ENCODE measurements at places on chromosomes 2 and 18.

- no peak for DNase-seq
Observed at GRCh38 chr2:159091976-159092375, 123.5 kb downstream of the TANC1 start.

- DNase-seq = no peak
Observed at GRCh38 chr2:209441541-209441940, 17.7 kb downstream of the MAP2 start.

- no peak for DNase-seq
Observed at GRCh38 chr2:925309-925708, 25.3 kb upstream of the SNTG2 start.

GRCh38 chr2:8983571-8983970 is 19.9 kb downstream of the MBOAT2 start:
- DNase-seq = no peak

DNA sequence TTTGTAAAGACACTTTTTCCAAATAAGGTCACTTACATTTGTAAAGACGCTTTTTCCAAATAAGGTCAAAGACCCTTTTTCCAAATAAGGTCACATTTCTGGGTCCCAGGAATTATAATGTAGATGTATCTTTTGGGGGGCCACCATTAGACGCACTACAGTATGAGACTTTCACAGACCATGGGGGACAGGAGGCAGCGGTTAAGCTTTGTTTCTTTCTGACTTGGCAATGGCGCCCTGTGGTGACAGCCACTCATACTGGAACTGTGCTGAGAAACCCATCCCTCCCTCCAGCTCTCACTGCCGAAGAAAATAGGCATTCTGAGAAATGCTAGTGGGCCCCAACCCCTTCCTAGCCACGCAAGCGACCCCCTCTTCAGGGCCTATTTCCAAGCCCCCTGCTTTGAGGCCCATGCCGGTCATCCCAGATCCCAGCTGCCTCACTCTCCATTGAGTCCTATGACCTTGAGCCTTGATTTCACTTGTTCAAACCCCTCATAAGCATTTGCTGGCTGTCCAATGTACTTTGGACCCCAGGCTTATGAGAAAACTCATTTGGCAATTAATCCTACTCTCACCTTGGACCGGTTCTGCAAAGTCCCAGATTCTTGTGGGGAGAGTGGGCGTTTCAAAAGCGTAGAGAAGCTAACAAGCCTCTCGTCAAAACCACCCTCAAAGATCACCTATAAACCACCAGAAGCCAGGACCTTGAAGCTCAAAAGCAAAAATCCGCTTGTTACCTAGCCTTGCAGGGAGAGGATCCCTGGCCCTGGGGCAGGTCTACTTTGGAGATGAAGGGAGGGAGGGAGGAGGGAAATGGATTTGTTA is 11.3 kb upstream of the SPATA3 start:
- no peak for DNase-seq

DNA sequence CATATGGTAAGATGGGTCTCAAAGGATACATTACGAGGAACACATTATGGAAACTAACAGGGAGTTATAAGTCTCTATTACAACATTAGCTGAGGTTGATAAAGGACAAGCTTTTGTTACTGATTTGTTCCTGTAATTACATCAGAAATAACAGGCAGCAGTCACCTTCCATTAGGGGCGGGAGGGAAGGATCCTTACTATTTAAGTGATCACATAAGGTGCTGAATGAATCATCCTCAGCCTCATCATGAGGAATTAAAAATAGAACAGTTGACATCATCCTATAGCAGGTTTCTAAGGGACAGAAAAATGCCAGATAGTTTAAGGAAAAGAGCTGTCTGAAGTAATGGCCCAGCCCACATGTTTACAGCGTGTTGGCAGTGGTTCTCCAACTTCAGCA is 86.9 kb upstream of the MGAT5 start:
- DNase-seq = no peak

- no peak for DNase-seq
Observed at GRCh38 chr2:41867553-41867952, 180.3 kb upstream of the PKDCC start.

- DNase-seq = no peak
Observed at GRCh38 chr2:196315388-196316049, 144.1 kb upstream of the STK17B start.

GRCh38 chr2:46435796-46436360 is 43.5 kb upstream of the TMEM247 start:
- no peak for DNase-seq

Data from stimulated activated CD8-positive, alpha-beta memory T cell treated with anti-CD3 and anti-CD28 coated beads, Interleukin-4, amount 100 ng/mL, for 1 hour (primary cell).